ENCODE measurements at places on chromosomes 4 and X. TPM values are rescaled to one million over a fixed set of nuclear protein-coding genes. Genes with fewer than 3 reads are reported as not detected.

DACH2 gene
- total RNA-seq, result not detected

TRPC3 gene
- total RNA-seq, result not detected

CENPVL2 gene
- not detected for total RNA-seq

C4orf50 gene
- total RNA-seq, result under 0.01 TPM

CFAP47 gene
- not detected for total RNA-seq

DNA sequence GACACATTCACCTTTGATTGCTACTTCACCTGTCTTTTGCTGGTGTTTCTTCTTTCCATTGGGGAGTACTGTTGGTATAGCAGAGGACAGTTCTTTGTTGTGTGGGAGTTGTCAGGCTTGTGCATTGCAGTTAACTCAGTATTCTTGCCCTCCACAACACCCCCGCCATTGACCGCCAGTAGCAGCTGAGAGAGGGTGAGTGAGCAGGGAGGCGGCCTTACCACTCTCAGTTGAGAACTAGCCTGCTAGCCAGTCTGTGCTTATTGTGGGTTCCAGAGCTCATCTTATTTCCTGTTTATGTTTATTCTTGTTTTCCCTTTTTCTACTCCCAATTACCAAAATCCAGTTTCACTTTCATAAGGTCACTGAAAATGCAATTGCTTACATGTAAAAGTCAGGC, 52.2 kb downstream of the STIM2 start:
- DNase-seq, result no peak

GRCh38 chr4:137611998-137612700, 79.9 kb upstream of the PCDH18 start:
- DNase-seq, result no peak

- DNase-seq, result no peak
Observed at GRCh38 chrX:94418065-94418464, 744.1 kb downstream of the FAM133A start.

DNA sequence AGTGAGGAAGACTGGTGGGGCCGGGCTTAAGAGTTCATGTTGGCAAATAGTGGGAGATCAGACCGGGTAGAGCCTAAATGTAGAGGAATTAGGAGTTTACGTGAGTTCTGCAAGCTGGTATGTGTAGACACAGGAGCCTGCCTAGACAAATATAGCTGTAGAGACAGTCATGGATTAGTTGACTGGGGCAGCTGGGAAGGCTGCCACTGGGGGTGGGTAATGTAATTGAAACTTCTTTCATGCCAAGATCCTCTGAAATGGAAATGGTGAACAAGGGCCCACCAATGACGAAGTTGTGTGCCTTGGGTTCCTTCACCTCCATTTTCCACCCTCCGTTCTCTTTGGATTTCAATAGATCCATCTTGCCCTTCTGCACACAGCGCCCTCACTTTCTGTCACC, 11.9 kb upstream of the CAPN6 start:
- no peak for DNase-seq

GRCh38 chrX:104137496-104137895, 19.3 kb downstream of the SLC25A53 start:
- peak; percentile 34 for DNase-seq

GRCh38 chrX:136534131-136534530, 2.1 kb downstream of the VGLL1 start:
- no peak for DNase-seq

DNA sequence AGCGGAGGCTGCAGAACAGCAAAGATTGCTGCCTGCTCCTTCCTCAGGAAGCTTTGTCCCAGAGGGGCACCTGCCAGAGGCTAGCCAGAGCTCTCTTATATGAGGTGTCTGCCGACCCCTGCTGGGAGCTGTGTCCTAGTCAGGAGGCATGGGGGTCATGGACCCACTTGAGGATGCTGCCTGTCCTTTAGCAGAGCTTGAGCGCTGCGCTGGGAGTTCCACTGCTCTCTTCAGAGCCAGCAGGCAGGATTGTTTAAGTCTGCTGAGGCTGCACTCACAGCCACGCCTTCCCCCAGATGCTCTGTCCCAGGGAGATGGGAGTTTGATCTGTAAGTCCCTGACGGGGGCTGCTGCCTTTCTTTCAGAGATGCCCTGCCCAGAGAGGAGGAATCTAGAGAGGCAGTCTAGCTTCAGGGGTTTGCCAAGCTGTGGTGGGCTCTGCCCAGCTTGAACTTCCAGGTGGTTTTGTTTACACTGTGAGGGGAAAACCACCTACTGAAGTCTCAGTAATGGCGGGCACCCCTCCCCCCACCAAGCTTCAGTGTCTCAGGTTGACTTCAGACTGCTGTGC, 10.9 kb downstream of the DCK start:
- no peak for DNase-seq

GRCh38 chr4:87895964-87896621, 63.3 kb downstream of the MEPE start:
- peak; percentile 52 for DNase-seq

GRCh38 chr4:13151194-13151593, 332.9 kb downstream of the RAB28 start:
- DNase-seq, result no peak

GRCh38 chrX:153644356-153645125, 2.5 kb upstream of the DUSP9 start:
- no peak for DNase-seq

- DNase-seq, result peak; percentile 24
Observed at GRCh38 chr4:103075435-103075893, 1.1 kb downstream of the SLC9B2 start.
